ENCODE measurements at places on chromosomes 6 and 20. TPM values are rescaled to one million over a fixed set of nuclear protein-coding genes. Genes with fewer than 3 reads are reported as not detected.

The GPX5 gene
- total RNA-seq = not detected

The KIAA0408 gene
- total RNA-seq = 13.8 TPM

The FAM83B gene
- total RNA-seq = not detected

The LPA gene
- total RNA-seq = not detected

The HAO1 gene
- not detected for total RNA-seq

The SLC17A2 gene
- total RNA-seq = not detected

The GTSF1L gene
- total RNA-seq = not detected

The HEY2 gene
- not detected for total RNA-seq

The GPANK1 gene
- 30.1 TPM for total RNA-seq

The STMN3 gene
- total RNA-seq = 24.7 TPM

The SMOC2 gene
- not detected for total RNA-seq

The MRPL18 gene
- 61.9 TPM for total RNA-seq

The C6orf58 gene
- not detected for total RNA-seq

The SKIC2 gene
- 86.5 TPM for total RNA-seq

The PACRG gene
- not detected for total RNA-seq

The SRMS gene
- not detected for total RNA-seq

The TGM2 gene
- total RNA-seq = 0.19 TPM

The NOX3 gene
- total RNA-seq = not detected

The SIM1 gene
- not detected for total RNA-seq

The COL9A1 gene
- total RNA-seq = 0.17 TPM

The CYP21A2 gene
- 0.16 TPM for total RNA-seq

The C2 gene
- 0.58 TPM for total RNA-seq

The IMPG1 gene
- not detected for total RNA-seq

The MDFI gene
- not detected for total RNA-seq

The TSHZ2 gene
- 58.2 TPM for total RNA-seq

The MYBL2 gene
- 41.4 TPM for total RNA-seq

The FERMT1 gene
- total RNA-seq = 0.13 TPM

The MOXD1 gene
- total RNA-seq = not detected

The DACT2 gene
- not detected for total RNA-seq

The THBS2 gene
- total RNA-seq = not detected

The ZNF391 gene
- total RNA-seq = 2.0 TPM

The OR2H2 gene
- not detected for total RNA-seq

The SLC22A7 gene
- not detected for total RNA-seq

The GPLD1 gene
- total RNA-seq = 0.79 TPM

The SLA2 gene
- total RNA-seq = 42.4 TPM

The BPIFB1 gene
- not detected for total RNA-seq

The SLC17A3 gene
- 0.67 TPM for total RNA-seq

The ZBTB9 gene
- total RNA-seq = 12.5 TPM

The CRIP3 gene
- total RNA-seq = 4.2 TPM

The CGAS gene
- total RNA-seq = 56.0 TPM

The BTNL2 gene
- not detected for total RNA-seq
